ENCODE measurements at places on chromosomes 1 and 21.

GRCh38 chr1:1080122-1080757 lies 6.1 kb upstream of the RNF223 start:
- no peak for DNase-seq

GRCh38 chr1:192907545-192908243 lies 98.9 kb downstream of the RGS2 start:
- DNase-seq: no peak

GRCh38 chr1:8257621-8258020 lies 60.3 kb upstream of the SLC45A1 start:
- DNase-seq: no peak

- no peak for DNase-seq
Observed at GRCh38 chr21:31410499-31411131, 66.6 kb upstream of the TIAM1 start.

DNA sequence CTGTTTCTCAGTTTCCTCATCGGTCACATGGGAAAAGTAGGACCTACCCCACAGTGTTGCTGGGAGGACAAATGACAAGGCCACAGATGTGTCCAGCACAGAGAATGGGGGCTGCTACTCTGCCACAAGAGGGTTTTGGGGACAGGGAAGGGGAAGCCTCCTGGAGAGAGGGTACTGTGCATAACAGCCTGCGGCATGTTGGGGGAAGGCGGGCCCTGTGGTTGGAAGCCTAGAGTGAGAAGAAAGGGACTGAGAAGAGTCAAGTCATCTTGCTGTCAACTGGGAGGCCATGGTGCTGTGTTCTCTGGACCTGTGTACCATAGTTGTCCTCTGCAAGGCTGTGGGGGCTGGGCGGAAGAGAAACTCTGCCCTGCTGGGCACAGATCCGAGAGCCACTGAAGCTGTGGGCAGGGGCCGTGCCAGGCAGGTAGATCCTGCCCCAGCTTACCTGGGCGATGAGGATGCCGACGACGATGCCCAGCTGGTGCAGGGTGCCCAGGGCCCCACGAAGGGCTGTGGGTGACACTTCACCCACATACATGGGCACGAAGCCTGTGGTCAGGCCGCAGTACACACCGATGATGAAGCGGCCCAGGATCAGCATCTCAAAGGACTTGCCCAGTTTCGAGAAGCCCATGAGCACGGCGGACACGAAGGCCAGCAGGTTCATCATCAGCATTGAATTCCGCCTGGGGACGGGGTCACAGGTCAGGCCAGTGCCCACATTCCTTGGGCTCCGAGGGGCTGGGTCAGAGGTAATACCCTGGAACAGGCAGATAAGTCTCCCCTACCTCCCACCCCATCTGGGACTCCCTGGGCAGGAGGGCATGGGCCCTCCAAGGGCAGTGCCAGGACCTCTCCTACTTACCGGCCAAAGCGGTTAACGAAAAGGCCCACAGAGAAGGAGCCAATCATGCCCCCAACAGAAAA lies 28.2 kb downstream of the SLC2A1 start:
- DNase-seq: no peak

- peak; percentile 95 for DNase-seq
Observed at GRCh38 chr1:26321315-26322041, 3.7 kb downstream of the CD52 start.

DNA sequence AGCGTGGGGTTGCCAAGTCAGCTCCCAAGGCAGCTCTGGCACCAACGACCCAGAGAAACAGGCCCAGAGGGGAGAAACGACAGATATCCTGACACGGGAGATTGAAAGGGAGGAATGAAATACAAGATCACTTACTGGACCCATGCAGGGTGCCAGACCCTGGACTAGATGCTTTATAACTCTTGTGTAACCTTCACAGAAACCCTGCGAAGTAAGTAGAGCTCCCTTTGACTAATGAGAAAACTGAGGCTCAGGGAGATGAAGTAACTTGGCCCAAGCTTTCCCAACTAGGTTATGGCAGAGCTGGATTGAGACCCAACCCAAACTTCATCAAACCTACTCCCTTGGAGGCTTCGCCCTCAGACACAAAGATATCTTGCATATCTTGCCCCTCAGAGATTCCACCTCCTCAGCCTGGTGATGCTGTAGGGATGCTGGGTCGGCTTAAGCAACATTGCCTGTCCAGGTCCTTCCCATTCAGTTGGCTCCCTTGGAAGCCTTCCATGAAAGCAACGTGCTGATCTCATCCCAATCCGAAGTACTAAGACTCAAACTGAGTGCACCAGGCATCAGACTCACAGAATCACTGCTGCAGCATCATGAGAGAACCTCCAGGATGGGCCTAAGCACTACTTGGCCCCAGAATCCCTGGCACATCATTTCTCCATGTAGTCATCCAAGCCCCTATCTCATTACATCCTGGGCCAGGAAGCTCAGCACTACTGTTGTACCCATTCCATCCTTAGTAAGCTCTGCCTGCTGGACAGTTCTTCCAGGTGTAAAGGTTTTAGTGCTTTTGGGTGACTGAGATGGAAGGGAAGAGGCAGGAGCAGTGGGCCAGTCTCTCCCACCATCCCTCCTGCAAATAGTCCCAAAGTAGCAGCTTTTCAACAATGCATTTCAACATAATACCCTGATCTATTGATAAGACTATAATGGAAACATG lies 1.1 kb upstream of the IGSF9 start:
- DNase-seq: no peak

DNA sequence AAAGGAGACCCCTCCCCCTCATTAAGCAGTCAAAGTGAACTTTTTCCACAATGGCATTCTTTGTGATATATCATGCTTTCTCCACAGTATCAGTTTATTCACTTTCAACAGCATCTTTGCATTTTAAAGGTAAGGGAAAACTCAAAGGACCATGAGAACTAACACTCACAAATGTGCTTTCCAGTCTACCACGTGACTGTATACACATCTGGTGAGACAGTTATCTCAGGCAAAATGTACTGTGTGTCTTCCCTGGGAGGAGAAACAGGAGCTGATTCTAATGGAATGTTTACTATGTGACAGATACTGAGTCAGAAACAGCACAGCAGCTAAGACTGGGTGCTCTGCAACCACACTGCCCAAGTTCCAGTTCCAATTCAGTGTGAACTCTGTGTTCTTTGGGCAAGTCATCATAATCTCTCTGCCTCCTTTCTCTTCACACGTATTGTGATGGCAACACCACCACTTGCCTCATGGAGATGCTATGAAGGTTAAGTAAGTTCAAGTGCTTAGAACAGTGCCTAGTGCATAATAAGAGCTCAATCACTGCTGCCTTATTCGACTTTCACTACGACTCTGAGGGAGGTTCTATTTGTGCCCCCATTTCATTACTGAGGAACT lies 79.0 kb downstream of the SLC45A1 start:
- DNase-seq: peak; percentile 29

- DNase-seq: no peak
Observed at GRCh38 chr1:227942021-227942715, 5.6 kb downstream of the WNT9A start.

All from activated T-cell treated with anti-CD3 and anti-CD28 coated beads for 24 hours (primary cell).